CD4-positive, alpha-beta T cell treated with Interleukin-1 beta for 1 hour (primary cell): ENCODE measurements at places on chromosomes 4 and X.

DNA sequence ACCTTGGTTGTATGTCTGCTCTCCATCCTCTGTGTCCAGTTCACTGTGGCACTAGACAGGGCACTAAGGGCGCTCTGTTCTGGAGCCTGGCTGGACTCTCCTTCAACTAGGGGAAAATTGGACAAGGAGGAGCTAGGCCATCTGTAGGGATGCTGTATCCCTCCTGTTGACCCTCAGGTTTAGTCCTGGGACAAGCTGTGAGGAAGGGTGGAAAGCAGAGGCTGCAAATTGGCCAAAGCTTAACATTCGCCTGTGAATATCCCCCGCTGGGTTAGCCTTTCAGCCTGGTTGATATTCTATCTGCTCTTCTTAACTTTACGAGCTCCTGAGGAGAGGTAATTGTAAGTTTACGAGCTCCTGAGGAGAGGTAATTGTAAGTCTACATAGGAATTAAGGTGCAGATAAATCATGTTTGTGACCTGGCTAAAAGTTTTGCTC, 64.4 kb upstream of the ENPEP start:
- no peak for DNase-seq

DNA sequence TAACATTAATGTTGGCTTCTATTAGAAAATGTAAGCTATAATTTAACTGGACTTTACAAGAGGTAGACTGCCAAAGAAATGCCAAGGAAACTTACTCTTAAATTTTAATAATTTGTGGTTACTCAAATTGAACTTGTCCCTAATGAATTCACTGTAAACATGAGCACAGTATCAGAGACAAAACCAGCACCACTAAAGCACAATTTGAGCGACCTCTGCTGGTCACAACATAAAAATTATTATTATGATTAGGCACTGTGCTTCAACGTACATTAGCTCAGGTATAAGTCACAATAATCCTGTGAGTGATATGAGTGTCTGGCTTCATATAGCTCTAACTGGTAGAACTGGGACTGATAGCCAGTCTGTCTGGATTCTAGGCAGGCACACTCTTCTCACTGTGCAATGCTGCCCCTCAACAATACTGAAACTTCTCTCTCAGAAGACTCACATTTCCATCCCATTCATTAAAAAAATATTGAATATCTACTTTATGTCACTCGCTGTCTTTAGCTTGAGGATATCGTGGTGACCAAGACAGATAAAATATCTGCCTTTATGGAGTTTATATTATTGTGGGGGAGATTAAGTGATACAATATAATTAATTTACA, 8.0 kb downstream of the NUDT6 start:
- no peak for DNase-seq

GRCh38 chr4:182201871-182202270, 41.3 kb upstream of the TENM3 start:
- DNase-seq, result no peak

DNA sequence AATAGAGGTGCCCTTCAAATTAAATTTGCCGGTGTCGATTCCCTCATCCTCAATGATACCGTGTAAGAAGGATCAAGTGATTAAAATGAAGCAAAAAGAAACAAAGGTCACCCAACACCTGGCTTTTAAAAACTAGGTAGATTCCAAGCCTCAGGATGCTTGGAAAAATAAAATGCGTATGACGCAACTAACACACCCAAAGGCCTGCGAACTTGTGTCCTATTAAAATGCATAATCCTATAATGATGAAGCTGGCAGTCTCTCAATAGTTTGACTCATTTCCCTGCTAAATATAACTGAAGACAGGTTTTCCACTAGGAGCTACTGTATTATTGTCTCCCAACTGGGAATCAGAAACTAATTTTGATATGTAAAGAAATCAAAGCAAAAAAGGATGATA, 263.2 kb downstream of the DHX15 start:
- no peak for DNase-seq

DNA sequence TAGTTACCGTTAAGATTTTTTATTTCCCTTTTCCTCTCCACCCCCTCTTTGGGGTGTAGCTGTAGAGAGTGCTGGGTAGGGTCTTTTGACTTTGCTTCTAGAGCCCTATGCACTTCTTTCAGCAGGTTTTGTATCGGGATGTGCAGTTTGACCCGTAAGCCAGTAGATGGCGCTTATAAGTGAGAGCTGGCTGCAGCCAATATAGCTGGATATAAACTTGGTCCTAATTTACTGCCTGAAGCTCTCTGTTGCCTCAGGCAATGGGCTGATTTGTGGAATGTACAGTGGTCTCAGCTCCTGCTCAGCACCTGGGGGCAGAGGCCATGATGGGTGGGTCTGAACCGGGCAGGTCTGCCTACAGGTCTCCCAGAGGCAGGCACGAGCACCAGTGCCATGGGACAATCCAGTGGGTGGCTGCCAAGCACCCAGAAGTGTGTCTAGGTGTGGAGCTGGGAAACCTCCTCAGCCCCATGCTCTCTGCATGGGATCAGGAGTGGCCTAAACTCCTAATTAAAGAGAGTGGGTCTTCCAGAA, 146.5 kb downstream of the SPANXN1 start:
- no peak for DNase-seq

- no peak for DNase-seq
Measured at GRCh38 chrX:112636951-112637581, 42.7 kb downstream of the LHFPL1 start.

- no peak for DNase-seq
Measured at GRCh38 chr4:857461-857860, 31.5 kb upstream of the CPLX1 start.

- no peak for DNase-seq
Measured at GRCh38 chr4:129387666-129388065, 291.7 kb downstream of the C4orf33 start.

GRCh38 chrX:3678328-3678727, 35.1 kb downstream of the PRKX start:
- no peak for DNase-seq

DNA sequence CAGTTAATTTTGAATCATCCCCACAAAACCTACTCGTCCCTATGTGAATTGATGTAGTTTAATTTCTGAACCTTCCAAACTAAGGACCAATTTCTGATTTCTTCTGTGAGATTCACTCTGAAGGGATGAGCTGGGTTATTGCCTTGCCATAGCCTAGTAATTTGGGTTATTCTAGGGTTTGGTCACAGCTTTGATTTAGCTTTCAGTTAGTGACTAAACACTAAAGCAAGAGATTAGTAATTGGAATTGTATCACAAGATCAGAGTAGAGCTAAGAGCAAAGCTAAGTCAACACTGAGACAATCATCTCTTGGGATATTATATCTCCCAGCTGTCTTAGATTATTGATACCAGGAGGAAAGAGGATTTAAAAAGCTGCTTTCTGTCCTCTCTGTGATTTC, 588.0 kb downstream of the CCSER1 start:
- DNase-seq, result no peak

- peak; percentile 42 for DNase-seq
Measured at GRCh38 chrX:22135994-22136684, 104.0 kb downstream of the PHEX start.

- no peak for DNase-seq
Measured at GRCh38 chr4:845233-845835, 19.4 kb upstream of the CPLX1 start.

GRCh38 chr4:31081366-31081765, 361.2 kb downstream of the PCDH7 start:
- no peak for DNase-seq

GRCh38 chr4:186241616-186242015, 14.3 kb downstream of the KLKB1 start:
- DNase-seq, result no peak

GRCh38 chr4:39291686-39292085, 74.5 kb downstream of the RFC1 start:
- DNase-seq, result no peak

- DNase-seq, result no peak
Measured at GRCh38 chr4:2866160-2866861, 22.7 kb downstream of the ADD1 start.

DNA sequence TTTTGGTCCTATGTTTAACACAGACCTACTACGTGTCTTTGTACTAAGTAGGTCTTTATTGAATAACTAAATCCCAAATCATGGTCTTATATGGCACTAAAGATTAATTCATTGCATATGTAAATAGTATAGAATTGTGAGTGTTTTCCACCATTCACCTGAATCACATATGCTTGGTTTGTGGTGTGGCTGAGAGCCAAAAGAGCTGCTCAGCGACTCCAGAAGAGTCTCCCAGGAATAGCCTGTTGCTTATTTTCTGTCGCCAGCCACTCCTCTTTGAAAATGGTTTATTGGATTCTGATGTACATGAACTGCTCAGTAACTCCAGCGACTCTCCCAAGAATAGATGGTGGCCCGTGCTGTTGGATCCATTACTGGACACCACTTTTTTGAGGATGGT, 184.5 kb downstream of the CLCN4 start:
- no peak for DNase-seq

GRCh38 chrX:49202022-49202421, 2.0 kb upstream of the SYP start:
- DNase-seq, result no peak

GRCh38 chrX:150036181-150036580, 97.9 kb upstream of the EOLA2 start:
- DNase-seq, result no peak

GRCh38 chrX:97563531-97564133, 679.9 kb downstream of the RPA4 start:
- DNase-seq, result peak; percentile 50

DNA sequence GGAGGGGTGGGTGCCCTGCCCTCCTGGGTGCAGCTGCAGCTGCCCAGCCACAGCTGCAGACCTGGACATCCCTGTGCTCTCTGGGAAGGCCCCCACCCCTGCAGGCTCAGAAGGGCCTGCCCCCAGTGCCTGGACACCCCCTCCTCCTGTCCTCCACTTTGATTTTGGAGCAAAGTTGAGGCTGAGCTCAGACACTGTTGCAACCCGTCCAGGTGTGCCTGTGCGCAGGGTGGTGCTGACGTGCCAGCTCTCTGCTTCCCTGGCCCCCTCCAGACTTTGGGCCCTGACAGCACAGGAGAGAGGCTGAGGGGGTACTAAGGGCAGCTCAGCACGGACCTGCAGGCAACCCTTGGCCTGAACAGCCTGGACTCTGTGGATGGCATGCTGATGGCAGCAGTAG, 750.3 kb downstream of the ARAP2 start:
- no peak for DNase-seq

DNA sequence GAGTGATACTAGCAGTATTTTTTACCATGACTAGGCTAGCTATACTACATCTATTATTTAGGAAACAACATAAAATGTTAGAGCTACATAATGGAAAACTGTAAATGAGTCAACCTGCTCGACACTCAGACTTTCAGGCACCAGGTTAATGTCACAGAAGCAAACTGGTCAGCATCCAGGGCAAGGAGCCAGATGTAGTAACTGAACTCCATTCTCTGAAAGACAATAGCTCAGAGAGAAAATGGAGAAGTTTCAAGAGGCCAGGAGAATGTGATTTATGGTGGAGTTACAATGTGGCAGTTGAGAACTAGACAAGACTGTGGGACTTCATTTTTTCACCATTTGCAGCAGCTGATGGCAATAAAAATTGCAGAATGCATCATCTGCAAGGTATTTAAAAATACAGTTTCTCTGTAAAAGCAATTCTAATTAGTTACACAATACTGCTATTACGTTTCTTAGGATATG, 342.7 kb upstream of the PABPC4L start:
- DNase-seq, result no peak

GRCh38 chr4:3244747-3245146, 4.2 kb upstream of the MSANTD1 start:
- DNase-seq, result no peak

DNA sequence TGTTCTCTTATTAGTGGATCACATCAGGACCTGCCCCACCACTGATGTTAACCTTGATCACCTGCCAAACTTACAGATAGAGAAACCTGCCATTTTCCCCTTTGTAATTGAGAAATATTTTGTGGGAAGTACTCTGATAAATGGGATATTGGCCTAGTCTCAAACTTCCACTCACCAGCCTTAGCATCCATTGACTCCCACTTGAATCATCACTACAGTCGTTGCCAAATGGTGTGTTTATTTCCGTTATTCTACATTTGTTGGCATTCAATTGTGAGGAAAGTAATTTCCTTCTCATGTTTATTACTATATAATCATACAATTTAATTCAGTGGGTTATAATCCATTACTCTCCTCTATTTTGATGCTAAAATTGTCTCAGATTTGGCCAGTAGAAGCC, 156.4 kb upstream of the CXCL13 start:
- DNase-seq, result no peak

GRCh38 chr4:82753725-82754410, 44.7 kb downstream of the SCD5 start:
- no peak for DNase-seq
